ENCODE measurements at places on chromosomes 11 and 22.

- DNase-seq, result no peak
Measured at GRCh38 chr11:81857386-81857785, 876.3 kb downstream of the FAM181B start.

GRCh38 chr11:21066030-21066429 is 396.6 kb downstream of the NELL1 start:
- no peak for DNase-seq

- DNase-seq, result no peak
Measured at GRCh38 chr22:40241200-40241763, 63.6 kb downstream of the TNRC6B start.

GRCh38 chr11:128614026-128614425 is 26.7 kb upstream of the ETS1 start:
- no peak for DNase-seq

- no peak for DNase-seq
Measured at GRCh38 chr11:134200688-134201087, 23.1 kb downstream of the NCAPD3 start.

GRCh38 chr22:36002084-36002483 is 26.5 kb downstream of the RBFOX2 start:
- DNase-seq, result no peak

GRCh38 chr22:23306438-23306921 is 126.2 kb downstream of the BCR start:
- DNase-seq, result no peak

GRCh38 chr11:129423426-129423825 is 47.8 kb downstream of the BARX2 start:
- no peak for DNase-seq

- DNase-seq, result no peak
Measured at GRCh38 chr11:61120099-61120705, 17.9 kb downstream of the CD5 start.

DNA sequence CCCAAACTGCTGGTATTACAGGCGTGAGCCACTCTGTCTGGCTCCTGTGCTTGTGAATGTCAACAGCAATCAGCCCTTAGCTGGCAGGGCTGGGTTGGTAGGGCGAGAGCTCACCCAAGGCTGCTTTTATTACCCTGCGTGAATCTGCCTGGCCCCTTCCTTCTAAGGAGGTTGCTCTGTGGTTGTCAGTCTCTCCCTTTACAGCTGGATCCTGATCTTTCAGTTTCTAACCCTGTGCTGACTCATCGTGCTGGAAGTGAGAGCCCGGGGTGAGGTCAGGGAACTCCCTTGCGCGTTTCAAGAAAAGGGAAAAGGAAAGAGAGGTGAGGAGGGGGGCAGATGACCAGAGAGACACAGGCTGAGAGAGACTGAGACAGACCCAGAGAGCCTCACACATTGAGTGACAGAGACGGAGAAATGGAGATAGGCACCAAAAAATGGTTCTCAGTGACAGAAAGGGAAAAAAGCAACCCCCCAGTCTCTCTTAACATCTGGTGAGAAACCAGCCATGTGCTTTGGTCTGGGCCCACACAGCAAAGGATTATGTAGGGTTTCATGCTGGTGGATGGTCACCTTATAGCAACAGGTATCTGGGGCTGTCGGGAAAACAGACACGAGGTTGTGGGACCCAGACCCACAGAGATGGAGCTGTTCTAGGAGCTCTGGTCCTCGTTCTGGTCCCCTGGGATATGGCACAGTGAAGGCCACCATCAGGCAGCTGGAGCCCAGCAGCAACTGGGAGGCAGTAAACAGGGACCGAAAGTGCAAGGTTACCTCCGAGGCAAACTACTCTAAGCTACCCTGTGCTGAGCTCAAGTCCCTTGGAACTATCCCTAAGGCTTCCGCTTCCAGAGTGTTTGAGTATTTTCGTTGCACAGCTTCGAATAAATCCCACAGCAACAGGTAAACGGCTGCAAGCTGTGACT is 2.5 kb downstream of the TCN2 start:
- DNase-seq, result no peak

DNA sequence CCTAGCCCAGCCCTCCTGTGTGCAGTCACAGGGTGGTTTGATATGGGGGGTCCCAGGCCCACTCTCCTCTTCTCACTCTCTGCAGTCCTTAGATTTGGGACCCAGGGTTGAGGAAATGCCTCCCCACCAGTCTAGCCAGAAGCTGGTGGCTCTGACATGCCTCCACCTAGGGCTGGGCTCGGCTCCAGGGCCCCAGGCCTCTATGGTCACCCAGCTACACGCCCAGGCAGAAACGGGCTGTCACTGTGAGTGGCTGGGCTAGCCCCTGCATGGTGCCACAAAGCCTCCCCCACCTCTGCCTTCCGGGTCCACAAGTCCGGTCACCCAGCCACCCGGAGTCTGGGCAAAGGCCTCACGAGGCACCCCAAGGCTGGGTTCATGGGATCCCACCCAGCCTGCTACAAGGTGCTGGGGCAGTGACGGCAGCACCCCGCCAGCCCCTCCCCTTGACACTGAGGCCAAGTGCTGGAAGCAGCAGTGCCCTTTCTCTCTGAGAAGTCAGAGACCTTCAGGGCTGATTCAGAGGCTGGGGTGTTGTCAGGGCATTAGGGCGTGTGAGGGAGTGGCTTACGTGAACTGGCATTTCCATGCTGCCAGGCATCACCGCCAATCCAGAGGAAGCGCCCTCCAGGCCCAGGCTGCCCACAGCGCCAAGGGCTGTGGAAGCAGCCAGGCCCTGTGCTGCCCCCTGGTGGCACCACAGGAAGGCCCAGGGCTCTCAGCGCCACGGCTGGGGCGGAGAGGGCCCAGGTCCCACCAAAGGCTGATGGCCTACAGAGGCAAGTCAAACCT is 638 bp upstream of the PITPNM1 start:
- DNase-seq, result peak; percentile 65

DNA sequence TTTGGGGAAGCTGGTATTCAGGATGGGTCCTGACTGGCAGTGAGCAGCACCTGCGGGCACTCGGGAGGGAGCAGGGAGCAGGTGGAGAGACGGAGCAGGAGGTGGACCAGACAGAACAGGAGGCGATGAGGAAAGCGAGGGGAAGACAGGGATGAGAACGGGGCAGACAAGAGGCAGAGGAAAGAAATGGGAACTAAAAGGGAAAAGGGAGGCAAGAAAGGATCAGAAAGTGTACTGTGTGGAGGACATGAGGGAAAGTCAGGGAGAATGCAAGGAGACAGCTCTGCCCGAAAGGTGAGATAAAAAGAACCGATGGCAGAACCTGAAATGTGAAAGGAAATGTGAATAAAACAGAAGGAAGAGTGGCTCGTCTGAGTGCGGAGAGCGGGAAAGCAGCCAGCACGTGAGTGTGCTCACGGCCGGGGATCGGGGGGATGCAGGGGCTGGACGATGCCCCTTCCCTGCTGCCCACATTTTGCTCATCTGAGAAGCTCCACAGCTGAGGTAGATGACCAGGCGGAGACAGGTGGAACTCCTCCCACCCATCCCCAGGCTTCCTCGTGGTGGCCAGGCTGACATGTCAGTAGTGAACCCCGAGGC is 494.4 kb upstream of the B3GAT1 start:
- no peak for DNase-seq

GRCh38 chr11:78429209-78429608 is 11.6 kb upstream of the GAB2 start:
- DNase-seq, result no peak

DNA sequence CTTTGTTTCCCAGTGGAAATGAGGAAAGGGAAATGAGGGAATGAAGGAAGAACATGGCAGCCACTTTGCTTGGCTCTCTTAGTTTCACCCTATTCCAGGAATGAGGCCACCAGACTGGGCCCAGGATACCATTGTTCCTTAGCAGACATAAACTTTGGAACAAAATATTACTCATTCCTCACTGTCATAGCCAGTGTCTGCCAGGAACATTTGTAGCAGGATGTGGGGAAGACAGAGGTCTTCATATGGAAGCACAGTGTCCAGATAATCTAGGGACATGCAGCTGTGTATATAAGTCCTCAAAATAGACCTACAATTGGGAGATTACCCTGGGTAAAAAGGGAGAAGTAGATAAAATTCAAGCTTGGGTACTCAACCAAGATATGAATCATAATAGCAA is 15.2 kb upstream of the FUT4 start:
- no peak for DNase-seq

GRCh38 chr11:114281388-114281956 is 14.7 kb upstream of the NNMT start:
- no peak for DNase-seq

GRCh38 chr11:77196961-77197360 is 68.9 kb downstream of the MYO7A start:
- no peak for DNase-seq

DNA sequence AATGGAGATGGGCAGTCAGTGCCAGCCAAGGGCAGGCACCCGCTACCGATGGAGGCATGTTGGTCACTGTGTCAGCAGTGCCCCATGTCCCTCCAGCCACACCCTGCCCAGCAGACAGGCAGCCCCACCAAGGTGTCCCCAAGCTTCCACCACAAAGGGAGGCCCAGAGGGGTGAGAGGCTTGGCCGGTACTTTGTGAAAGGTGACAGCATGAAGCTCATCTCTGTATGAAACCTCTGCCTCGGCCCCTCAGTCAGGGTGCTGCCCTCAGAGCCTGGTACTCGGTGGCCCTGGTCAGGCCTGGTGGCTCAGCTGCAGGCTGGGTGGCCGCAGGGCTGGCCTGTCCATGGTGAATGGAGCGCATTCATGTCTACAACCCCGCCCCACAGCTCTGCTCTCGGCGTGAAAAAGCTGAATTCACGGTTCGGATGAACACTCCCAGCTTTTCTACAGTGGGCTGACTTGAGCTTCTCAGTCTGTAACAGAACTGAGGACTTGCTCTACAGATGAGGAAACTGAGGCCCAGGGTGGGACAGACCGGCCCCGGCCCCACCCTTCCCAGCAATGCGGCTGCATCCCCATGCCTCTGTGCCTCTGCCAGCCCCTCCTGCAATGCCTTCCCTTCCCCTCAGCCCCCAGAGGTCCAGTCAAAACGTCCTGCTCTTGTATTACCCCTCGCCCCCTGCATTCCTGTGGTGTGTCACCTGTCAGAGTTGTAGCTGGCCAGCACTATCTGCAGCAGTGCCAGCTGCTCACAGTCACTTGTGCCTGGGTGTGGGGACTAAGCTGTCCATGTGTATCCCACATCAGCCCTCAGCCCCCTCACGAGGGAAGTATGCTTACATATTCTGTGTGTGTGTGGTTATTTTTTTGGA is 27.7 kb downstream of the RSPH14 start:
- DNase-seq, result peak; percentile 74

DNA sequence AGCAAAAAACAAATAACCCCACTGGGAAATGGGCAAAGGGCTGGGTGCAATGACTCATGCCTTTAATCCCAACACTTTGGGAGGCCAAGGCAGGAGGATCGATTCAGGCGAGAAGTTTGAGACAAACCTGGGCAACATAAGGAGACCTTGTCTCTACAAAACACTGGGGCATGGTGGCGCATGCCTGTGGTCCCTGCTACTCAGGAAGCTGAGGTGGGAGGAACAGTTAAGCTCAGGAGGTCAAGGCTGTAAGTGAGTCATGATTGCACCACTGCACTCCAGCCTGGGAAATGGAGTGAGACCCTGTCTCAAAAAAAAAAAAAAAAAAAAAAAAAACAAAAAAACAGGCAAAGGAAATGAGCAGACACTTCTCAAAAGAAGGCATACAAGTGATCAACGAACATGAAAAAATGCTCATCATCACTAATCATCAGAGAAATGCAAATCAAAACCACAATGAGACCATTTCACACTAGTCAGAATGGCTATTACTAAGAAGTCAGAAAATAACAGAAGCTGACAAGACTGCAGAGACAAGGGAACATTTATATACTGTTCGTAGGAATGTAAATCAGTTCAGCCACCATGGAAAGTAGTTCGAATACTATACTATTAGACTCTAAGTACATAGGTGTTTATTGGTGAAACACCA is 48.2 kb upstream of the SMCO4 start:
- DNase-seq, result no peak

DNA sequence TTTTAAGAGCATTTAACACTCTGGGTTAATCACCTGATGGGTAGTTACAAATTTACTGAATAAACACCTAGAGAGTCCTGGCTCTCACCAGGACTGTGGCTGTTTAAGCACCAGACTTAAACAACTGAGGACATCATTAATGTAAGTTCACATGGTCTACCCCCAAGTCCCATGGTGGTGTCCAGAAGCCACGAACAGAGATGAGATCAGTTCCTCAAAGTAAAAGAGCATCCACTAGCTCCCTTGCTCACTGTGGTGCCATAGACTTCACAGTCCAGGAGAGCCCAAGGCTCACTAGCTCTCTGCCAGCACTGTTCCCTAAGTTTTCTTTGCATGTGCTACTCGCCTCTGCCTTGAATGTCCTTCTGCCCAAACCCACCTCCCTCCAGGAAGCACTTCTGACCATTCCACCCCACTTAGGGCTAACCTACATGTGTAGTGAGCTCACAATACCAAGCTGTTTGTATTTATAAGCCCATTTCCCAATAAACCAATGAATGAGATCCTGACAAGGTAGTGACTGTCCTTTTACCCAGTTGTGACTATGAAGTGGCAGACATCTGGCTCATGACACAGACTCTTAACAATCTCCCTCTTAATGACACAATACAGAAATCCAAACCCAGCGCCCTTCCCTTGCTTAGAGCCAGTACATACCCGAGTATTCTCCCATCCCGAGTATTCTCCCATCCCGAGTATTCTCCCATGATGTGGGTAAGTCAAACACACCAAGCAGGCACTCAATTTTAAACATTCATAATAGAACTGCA is 15.7 kb downstream of the NAP1L4 start:
- no peak for DNase-seq

- DNase-seq, result no peak
Measured at GRCh38 chr11:112656772-112657428, 304.3 kb upstream of the NCAM1 start.

- DNase-seq, result no peak
Measured at GRCh38 chr22:47151490-47151889, 389.0 kb downstream of the TBC1D22A start.

DNA sequence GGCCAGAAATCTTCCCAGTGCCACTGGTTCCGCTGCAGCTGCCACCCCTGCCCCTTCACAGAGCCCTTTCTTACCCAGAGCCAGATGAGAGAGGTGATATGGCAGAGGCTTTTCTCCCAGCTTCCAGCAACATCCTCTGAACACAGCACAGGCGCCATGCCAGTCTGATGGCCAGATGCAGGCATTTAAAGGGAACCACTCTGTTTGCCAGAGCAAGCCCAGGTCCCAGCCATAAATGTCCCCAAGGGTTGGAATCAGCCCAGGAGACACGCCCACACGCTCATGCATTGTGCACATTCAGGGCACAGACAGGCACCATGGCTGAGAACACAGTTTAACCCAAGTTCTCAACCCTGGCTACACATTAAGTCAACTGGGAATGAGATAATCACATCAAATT is 114.3 kb upstream of the CSNK2A3 start:
- no peak for DNase-seq
